Inflammatory macrophage treated with lipopolysaccharide for 4 hours (primary cell): ENCODE measurements at places on chromosomes 1 and 21.

DNA sequence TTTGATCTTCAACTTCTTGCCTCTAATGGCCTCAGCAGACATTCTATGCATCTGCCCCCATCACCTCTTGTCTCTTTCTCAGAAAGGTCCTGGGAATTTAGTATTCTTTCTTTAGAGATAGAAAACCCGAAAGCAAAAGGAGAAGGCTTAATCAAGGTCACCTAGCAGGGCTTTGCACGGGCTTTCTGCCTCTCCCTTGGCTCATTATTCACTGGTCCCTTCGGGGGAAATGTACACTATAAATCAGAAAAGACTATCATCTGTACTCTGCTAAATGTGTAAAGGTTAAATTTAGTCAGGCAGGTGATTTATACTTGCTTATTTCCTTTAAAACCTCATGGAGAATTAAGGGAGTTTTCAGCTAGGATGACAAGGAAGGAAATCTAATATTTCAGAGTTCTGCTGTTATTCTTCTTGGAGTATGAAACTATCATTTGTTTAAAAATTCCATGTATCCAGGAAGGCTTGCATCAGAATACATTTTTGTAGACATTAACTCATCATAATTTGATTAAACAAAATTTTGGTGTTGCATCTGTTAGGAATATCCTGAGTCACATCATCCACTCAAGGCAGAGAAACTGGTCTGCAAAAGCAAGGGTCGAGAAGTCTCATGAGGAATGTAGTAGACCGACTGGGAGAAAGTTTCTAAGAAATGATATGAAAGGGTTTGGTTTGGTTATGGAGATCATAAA is 124.6 kb downstream of the GABPA start:
- DNase-seq = no peak

GRCh38 chr1:219701476-219701875 is 88.6 kb upstream of the ZC3H11B start:
- DNase-seq = no peak

- DNase-seq = peak; percentile 73
These were observed 56.4 kb upstream of the SAMSN1 start for GRCh38 chr21:14602382-14602958.

DNA sequence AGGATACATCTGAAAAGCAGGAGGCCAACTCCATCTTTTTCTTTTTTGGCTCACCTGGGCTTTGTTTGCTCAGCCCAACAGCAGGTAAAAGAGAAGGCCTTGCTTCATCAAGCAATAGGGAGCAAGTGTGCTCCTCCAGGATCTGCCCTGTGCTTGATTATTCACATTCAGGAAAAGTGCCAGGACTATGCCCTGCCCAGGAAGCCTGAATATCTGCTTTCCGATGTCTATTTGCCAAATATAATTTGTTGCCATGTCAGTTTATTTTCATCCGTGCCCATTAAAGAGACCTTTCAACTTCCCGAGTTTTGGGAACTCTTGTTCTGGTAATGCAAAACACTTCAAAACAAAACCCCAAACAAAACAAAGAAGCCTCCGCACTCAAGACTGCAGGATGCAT is 185.3 kb downstream of the CDC7 start:
- no peak for DNase-seq

DNA sequence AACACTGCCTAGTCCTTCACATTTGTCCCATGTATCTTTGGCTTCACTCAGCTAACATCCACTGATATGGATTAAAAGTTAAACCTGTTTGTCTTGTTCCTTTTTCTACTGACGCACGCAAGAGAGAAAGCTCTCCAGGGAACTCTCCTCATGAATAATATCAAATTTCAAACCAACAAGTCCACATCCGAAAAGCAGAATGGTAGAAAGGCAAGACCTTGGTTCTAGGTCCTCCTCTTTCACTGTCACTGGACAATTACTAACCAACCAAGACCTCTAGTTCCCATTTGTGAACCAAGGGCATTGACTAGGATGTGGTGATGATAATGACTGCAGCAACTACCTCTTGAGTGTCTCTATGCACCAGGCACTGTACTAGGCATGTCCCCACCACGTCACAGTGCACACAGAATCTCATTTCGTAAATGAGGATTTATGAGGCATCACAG is 8.4 kb downstream of the PLPP3 start:
- DNase-seq = peak; percentile 21

- DNase-seq = no peak
These were observed 57.8 kb upstream of the C1orf185 start for GRCh38 chr1:51044199-51044598.

DNA sequence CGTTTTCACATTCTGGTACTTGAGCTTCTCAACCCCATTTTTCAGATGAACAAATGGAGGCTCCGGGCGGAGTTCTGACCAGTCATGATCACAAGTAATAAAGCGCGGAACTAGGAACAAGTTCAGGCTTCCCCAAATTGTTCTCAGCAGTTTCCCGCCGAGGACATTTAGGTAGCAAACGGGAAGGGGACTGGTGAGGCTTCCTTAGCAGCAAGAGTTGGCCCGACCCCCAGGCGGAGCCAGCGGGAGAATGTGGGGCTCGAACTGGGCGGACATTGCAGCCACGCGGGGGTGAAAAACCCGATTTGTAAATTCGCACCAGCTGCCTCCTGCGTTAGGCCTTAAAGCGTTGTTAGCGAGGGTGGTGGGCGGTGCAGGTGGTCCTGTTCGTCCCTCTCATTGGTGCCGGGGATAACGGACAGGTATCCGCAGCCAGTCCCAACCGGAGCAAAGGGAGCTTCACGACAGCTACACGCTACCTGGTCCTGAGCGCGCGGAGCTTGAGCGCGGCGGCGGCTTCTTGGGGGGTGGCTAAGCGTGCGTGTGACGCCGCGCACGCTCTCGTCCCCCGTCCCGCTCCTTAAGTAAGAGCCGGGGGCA is 15.3 kb downstream of the SEMA6C start:
- peak; percentile 52 for DNase-seq

GRCh38 chr1:105585791-105586190 is 1470.7 kb upstream of the PRMT6 start:
- no peak for DNase-seq

GRCh38 chr1:177227978-177228692 is 57.4 kb downstream of the BRINP2 start:
- no peak for DNase-seq

DNA sequence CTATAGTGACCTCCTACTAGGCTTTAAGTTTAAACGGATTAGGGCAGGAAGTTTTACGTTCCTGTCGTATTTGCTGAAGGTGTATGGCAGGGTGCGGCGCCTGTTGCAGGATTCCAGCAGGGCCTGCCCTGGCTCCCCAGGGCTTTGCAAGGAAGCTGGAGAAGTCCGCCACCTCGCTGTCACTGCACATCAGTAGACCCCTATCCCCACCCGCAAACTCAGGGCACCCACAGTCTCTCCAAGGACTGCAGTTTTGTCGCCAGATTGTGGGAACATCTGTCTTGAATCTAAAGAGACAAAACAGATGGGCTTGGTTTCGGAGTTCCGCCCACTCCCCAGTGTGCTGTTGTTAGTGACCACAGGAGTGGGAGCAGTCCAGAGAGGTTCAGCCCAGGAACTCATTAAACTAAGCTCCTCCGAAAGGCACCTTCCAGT is 110.8 kb downstream of the CDC7 start:
- no peak for DNase-seq

DNA sequence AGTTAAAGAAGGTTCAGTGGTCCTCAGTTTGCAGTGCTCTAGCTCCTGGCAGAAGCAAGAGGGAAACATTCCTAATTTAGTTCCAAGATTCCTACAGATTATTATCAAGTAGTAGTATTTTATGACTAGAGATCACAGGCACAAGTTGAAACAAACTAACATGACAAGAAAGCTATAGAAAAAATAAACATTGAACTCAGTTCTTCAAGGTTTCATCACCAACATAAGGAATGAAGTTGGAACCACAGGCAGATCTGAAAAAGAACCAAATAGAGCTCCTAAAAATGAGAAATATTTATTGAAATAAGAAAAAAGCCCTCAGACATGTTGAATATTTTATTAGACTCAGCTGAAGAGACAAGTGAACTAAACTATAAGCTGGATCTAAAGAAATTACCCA is 40.6 kb downstream of the PDC start:
- DNase-seq = no peak

DNA sequence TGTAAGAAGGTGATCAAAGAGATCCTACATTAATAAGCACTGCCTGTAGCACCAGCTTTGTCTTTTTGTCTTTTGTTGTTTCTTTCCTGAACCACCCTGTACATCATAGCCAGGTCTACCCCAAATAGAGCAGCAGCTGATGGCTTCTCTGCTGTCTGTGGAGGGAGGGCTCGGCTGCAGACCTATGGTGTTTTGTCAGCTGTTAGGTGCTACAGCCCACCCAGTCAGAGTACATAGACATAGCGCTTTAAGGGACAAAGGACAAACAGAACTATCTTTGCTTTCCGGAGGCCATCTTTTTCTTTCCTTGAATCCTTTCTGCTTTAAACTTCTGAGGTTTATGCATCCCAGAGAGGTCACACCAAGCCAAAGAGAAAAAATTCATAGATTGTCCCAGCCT is 258.1 kb downstream of the ZNF648 start:
- DNase-seq = no peak

DNA sequence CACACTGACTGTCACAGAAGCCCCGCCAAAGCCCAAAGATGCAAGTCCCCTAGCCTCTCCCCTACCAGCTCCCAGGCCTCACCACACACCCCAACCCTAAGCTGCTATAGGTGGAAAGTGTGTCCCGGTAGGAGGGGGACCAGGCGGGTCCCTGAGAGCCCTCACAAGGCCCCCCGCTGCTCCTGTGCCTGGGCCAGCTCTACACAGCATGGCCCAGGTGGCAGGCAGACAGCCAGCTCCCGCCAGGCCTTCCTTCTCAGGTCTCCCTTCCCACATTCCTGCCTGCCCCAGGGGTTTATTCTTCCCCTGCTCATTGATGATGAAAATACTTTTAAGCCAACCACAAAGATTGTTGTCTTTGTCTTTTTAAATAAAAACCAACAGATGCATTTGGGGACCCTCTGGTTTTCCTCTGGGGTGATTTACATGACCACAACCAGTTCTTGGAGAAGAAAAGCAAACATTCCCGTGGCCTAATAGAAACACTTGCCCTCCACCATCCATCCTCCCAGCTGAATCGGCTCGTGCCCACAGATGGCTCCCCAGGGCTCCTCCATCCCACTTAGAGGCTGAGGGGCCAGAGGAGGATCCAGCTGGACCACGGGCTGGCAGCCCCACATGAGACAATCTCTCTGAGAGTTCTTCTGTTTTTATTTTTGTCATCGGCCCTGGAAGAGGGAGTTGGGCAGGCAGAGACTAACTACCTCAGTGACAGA is 93.1 kb downstream of the DMRTB1 start:
- no peak for DNase-seq

DNA sequence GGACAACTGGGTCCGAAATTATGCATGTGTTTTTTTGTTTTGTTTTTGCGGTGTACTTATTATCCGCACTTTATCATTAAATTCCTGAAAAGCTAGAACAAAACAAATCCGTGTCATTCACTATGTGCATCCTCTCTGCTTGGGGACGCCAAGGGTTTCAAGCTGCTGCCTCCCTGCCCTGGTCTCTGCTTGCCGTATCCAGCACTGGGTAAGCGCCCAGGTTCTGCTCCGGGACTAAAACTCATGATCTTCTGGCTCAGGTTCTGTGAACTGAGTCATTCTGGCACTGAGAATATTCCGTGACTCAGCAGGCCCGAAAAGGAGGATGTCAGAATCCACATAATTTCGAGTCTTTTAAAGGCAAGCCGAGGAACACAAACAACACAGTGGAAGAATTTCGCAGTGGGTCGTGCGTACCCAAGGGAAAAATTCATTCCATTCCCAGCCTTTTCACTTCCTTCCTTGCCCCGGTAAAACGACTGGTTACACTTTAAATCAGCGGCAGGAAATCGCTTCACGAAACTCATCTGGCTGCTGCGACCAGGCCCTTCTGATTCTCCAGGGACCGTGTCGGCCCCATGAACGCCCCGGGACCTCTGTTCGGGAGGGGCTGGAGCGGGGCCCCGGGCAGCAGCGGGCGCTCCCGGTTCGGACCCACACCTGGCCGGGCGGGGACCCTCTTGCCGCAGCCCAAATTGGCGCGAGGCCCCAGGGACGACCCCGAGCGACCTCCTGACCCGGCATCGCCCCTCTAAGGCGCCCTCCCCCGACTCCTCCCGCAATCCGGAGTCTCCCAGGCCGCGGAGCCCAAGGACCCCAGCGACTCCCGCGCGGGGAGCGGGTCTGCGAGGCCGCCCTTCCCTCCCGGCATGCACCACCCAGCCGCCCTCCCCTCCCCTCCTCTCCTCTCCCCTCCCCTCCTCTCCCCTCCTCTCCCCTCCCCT is 746 bp upstream of the LAMC1 start:
- DNase-seq = peak; percentile 79

GRCh38 chr21:44351535-44352252 is 1.7 kb upstream of the TRPM2 start:
- DNase-seq = no peak

GRCh38 chr21:35473496-35473895 is 424.4 kb upstream of the RUNX1 start:
- peak; percentile 92 for DNase-seq

DNA sequence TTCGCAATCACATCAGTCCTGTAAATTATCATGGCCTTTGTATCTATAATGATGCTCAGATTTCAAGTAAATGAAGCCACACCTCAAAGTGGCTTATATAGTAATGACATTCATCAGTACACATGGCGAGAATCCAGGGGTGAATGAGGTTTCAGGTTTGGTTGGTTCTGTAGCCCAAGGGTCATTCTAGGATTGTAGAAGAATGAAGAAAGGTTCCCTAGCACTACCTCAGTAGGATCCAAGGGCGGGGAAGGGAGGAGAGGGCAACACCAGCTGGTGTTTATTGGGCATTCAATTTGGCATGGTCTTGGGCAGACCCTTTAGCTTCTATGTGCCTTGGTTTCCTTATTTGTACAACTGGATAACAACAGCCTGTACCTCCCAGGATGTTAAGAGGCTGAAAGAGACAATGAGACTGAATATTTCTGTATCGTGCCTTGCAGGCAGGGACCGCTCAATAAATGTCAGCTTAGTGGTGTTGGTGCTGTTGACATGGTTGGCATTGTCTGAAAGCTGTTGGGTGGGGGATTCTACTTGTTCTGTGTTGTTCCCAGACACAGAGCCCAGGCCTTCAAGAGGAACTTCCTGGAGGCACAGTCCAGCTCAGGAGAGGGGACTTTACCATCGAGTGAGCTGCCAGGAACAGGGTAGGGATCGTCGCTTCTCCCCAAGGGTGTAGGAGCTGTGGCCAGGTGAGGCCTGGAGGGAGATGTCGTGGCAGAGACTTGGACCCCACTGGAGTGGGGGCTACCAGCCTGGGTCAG is 388.2 kb downstream of the PTPRU start:
- DNase-seq = no peak

- peak; percentile 46 for DNase-seq
These were observed 648 bp upstream of the ADAR start for GRCh38 chr1:154608397-154609270.

- no peak for DNase-seq
These were observed 21.9 kb downstream of the DIRAS3 start for GRCh38 chr1:68028566-68028965.

GRCh38 chr1:71049951-71050598 is 2.5 kb upstream of the PTGER3 start:
- DNase-seq = peak; percentile 61

- DNase-seq = no peak
These were observed 345.2 kb downstream of the USP25 start for GRCh38 chr21:16074950-16075489.
